ENCODE measurements at places on chromosomes 5 and 9.

GRCh38 chr9:100466171-100466828 is 6.6 kb upstream of the TMEFF1 start:
- DNase-seq, result peak; percentile 25

GRCh38 chr5:178116143-178116885 is 3.0 kb downstream of the N4BP3 start:
- DNase-seq, result no peak

DNA sequence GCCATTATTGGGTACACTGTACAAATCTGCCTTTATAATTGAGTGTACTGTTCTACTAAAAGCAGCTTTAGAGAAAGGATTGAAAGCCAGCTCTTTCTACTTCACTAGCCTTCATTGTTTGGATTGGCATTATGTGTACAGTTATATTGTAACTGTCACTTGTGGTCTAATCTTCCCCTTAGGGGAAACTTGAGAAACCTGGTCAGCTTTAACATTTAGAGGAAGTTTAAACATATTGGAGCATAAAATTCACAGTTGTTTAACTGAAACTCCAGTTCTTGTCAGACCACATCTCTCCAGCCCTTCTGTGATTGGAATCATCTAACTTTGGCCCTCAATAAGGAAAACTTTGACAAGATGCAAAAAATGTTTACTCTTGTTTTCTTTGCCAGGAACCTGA is 24.6 kb downstream of the PIK3R1 start:
- no peak for DNase-seq

DNA sequence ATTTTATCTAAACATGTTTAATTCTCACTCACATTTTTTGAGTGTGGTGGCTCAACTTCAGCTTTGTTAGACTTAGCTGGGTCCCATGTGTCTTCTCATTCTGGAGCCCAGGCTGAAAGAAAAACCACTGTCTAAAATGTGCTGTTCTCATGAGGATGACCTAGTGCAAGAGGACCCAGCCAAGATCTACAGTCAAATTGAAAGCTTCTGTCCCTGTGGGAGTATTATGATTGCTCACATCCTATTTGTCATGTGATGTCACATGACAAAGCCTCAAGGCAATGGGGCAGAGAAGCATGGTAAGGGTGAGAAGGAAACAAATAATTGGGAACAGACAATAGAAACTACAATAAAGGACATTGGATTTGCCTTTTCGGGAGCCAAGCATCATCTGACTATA is 113.4 kb upstream of the ASTN2 start:
- DNase-seq, result no peak

- no peak for DNase-seq
Measured at GRCh38 chr5:162990856-162991497, 446.4 kb upstream of the CCNG1 start.

DNA sequence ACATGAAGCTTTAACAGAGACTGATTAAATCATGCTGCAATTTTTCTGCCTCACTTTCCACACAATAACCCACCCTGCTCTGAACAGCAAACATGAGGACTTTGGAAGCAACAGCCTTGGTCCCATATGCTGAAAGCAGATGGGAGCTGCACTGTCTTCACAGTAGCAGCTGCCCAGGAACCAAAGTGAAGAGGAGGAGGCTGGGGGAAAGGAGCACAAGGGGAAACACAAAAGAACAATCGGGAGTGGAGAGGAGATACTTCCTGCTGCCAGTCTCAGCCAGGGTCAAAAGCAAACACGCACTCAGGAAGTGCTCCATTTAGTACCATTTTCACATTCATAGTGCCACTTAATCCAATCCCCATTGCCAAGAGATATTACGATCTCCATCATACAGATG is 183.3 kb upstream of the PUM3 start:
- DNase-seq, result no peak

DNA sequence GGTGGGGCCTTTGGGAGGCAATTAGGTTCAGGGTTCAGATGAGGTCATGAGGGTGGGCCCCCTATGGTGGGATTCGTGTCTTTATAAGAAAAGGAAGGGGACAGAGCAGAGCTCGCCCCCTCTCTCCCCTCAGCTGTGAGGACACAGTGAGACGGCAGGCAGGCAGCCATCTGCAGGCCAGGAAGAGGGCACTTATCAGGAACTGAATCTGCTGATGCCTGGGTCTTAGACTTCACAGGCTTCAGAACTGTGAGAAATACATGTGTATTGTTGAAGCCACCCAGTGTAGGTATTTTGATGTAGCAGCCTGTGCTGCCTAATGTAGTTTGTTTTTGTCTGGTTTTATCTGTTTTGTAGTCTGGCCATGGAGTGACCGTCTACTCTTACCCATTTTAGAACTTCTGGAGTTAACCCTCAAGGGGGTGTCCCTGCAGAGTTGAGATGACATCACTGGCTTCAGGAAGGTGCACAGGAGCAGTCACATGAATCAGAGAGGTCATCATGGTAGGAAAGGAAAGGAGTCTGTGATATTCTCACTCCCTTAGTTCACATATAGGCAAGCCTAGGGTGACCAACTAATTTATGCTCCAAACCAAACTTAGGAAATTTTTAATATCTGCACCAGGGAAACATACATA is 71.0 kb downstream of the LRRC70 start:
- DNase-seq, result no peak

GRCh38 chr5:56072863-56073766 is 78.4 kb upstream of the IL6ST start:
- no peak for DNase-seq

DNA sequence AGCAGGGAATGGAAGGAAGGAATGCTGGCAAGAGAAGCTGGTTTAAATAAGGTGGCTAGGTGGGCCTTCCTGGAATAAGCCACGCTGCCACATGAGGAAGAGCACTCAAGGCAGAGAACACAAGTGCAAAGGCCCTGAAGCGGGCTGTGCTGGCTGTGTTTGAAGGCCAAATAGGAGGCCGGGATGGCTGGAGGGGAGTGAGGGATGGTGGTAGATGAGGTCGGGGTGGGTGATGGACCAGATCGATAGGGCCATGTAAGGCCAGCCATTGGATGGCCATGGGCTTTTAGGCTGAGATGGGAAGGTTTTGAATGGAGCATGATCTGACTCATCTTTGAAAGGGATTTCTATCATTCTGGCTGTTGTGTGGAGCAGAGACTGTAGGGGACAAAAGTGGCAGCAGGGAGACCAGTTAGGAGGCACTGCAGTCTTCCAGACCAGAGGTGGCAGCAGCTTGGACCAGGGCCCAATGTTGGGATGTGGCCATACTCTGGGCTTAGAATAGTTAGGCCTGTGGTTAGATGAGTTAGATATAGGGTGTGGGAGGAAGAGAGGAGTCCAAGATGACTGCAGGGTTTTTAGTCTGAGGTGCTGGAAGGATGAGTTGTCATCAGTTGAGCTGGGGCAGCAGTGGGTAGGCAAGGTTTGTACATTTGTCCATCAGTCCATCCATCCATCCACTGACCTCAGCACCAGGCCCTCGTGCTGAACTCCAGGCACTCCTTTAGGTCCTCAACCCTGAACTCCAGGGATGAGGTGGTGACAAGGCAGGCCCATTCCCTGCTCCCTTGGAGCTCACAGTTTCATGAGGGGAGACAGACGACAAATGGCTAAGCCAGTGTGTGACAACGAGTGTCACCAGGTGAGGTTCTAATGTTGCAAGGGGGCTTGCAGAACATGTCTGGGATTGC is 30.3 kb downstream of the NDST1 start:
- no peak for DNase-seq

DNA sequence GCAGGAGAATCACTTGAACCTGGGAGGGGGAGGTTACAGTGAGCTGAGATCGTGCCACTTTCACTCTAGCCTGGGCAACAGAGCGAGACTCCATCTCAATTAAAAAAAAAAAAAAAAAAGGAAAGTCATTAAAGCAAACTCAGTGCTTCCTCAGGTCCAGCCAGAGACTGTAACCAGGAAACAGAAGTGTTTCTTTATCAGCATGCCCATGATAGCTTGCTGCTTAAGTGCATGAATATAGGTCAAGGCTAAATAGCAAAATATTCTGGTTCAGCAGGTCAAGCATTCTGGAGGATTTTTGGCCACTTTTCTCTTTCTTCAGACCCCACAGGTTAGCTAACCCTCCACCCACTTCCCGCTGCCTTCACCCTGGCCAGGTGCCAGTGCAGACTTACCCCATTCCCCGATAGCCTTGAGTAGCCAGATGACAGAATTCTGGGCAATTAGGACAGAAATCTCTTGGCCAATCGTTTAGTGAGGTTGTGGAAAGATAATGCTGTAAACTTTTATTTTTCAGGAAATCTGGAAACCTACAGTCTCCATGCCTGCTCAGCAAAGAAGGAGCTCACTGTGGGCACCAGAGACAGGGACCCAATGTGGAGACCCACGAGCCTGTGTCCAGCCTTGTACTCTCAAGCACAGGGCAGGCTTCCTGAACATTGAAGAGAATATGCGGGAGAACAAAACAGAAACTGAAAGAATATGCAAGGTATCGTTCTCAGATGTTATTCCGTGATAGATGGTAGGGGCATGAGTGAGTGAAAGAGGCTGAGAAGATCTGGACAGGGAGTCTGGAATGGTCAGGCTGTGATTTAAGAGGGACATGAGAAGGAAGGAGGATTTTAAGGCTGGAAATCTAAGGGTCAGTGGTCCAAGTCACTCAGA is 4.2 kb upstream of the UGT3A2 start:
- no peak for DNase-seq

GRCh38 chr9:109956717-109957440 is 176.9 kb downstream of the PALM2AKAP2 start:
- DNase-seq, result no peak

DNA sequence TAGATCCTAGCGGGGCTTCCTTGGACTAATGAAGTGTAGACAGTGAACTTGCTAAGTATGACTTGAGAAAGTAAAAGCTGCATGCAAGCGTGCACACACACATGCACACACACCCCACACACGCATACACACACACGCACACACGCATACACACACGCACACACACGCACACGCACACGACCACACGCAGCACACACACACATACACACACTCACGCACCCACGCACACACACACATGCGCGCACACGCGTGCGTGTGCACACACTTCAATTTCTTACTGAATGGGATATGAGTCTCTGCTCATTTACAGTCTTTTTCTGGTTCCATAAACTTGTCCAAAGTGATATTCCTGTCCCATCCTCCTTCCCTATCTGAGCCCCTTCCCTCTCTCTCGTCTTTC is 41.2 kb downstream of the MSX2 start:
- no peak for DNase-seq

All from pancreas (tissue), 10 donors.